ENCODE measurements at places on chromosomes 3 and 15.

GRCh38 chr3:141346418-141346817, 21.9 kb upstream of the ZBTB38 start:
- DNase-seq, result no peak

DNA sequence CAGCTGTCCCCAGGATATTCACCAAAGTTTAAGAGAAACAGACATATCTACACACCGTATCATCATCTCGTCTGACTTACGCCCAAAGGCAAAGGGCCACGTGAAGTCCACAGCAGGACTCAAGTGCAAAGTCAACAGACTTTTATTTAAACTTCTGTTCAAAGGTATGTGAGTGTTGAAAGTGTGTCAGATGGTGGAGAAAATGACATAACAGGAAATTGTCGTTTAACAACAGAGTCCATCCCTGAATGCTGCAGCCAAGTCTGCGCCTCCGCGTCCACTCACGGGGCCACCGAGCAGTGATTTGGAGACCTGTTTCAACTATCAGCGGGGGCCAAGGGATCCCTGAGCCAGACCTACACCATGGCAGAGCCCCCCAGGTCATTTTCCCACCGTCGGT, 165.6 kb downstream of the XXYLT1 start:
- DNase-seq, result no peak

DNA sequence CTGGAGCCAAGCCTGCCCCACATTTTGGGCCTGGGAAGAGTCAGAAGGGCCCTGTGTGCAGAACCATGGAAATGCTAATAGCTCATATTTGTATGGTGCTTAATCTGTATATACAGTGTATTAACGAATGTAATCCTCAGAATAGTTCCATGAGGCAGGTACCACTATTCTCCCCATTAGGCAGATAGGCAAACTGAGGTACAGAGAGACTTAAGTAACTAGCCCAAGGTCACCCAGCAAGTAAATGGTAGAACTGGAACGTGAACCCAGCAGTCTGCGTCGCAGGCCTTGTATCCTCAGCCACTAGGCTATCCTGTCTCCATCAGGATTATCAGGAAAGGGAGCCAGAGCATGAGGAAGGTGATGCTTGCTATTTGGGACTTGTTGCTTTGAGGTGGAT, 28.0 kb upstream of the GLCE start:
- no peak for DNase-seq

DNA sequence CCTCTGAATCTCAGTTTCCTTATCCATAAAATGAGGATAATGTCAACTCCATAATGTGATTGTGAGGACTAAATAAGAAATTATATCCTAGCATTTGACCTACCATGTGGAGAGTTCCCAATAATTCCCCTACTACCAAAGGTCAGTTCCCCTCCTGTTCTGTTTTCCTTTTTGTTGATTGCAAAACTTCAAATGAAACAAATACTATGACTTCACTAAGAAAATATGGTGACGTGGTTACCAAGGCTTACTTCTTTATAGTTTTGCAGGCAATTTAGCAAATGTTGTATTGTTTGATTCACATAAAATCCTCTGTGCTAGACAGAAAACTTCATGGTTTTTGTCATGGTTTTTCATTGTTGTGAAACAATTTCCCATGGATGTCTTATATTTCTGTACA, 153.8 kb upstream of the RORA start:
- DNase-seq, result no peak

DNA sequence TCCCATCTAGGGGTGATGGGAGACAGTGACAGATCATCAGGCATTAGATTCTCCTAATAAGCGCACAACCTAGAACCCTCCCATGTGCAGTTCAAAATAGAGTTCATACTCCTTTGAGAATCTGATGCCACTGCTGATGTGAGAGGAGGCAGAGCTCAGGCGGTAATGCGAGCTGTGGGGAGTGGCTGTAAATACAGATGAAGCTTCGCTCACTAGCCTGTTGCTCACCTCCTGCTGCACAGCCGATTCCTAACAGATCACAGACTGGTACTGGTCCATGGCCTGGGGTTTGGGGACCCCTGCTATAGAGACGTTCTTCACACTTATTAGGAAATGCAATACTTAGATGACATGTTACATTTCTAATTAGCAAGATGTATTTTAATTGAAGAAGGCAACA, 154.4 kb downstream of the CBLB start:
- no peak for DNase-seq

- DNase-seq, result no peak
Observed at GRCh38 chr3:40770061-40770460, 245.3 kb downstream of the ZNF621 start.

DNA sequence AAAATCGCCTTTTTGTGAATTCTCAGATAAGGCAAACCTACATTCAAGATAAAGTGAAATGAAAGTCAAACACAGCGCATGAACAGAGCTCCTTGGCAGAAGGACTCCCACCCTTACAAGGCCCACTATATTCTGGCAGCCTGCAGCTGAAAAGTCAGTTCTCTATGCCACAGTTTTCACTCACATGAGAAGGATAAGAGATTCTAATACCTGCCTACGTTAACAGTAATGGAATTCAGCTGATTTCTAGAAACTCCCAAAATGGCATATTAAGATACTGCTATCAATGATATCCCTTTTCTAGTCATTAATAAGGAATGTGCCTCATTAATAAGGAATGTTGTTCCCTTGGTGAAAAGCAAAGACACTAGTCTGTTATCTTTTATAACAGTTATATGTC, 27.0 kb downstream of the SLC30A4 start:
- no peak for DNase-seq

Data from NCI-H1930 (cell line).